ENCODE measurements at places on chromosomes 16 and 17. TPM values are rescaled to one million over a fixed set of nuclear protein-coding genes. Genes with fewer than 3 reads are reported as not detected.

DNA sequence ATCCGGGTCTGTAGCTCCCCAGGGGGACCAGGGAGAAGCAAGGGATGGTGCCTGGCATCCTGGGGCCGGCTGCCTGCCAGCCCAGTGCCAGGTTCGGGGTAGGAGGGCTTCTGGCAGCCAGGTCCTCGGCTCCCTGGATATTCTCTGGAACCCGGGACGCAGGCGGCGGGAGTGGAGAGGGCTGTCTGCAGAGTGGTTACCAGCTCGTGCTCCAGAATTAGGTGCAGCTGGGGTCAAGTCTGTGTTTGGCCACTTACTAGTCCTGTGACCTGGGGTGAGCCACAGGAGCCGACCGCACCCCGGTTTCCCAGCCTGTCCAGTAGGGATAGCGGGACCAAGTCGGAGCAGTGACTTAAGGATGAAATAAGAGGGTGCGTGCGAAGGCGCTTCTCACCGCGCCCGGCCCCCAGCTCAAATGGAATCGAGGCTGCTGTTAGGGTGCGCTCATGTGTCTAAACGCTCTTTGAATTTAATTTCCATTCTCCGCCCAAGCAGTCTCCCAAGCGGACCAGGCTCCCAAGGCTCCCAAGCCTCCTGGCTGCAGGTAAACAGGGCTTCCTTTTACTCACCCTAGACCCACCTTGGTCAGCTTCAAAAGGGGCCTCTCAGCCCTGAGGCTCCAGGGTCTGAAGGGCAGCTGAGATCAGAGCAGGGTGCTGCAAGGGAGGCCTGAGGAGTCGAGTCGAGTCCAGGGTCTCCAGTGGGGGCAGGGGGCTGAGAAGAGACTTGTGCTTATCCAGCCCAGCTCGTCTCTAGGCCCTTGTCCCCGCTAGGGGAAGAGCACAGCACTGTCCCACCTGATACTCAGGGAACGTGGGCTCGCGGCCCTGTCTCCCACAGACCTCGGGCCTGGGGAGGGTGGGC is 28.3 kb upstream of the ZNF469 start:
- DNase-seq = no peak

DNA sequence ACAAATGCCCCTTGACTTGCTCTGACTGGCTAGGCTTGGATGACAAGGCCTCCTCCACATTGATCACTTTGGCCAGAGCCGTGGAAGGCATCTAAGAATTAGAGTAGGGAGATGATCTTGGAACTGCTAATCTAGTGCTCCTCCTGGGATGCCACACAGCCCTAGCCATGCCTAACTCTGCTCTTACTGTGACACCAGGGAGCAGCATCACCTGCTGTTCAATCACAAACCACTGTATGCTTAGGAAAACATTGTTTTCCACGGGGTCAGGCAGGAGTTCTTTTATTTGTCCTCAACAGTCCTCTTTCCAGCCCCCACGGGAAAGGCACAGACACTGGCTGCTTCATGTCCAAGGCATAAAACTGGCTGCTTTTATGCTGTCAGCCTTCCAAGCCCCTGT is 46.3 kb downstream of the C16orf78 start:
- DNase-seq = no peak

DNA sequence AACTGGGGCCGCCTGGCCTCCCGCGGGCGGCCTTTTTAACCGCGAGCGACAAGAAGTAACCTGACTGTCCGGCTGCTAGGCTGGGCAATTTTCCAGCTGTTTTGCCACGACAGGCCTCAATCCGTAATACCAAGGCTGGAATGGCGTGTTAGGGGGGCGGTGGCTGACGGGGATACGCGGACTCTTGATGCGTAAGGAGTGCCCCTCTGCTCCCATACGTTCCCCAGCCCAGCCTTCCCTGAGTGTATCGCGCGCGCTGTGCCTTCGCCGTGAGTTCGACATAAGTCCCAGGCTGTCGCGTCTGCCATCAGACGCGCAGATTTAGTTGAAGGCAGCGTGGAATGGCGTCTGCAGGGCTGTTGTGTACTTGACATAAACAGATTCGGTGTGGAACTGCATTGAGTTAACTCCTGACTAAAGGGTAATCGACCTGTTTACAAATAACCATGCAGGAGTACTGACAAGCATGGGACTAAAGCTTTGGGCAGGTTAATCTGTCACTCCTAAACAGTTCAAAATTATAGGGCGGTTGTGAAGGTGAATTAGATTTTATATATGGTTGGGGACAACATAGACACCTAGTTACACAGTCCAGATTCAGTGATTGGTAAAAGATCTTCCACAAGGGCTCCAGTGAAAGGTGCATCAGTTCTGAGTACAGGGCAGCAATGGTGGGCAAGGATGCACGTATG is 16.6 kb upstream of the ERN1 start:
- peak; percentile 52 for DNase-seq

GRCh38 chr16:29653471-29653870 is 9.6 kb upstream of the SPN start:
- DNase-seq = no peak

GRCh38 chr16:86346034-86346433 is 164.3 kb upstream of the FOXF1 start:
- no peak for DNase-seq

- DNase-seq = no peak
Observed at GRCh38 chr17:15884731-15885130, 60.2 kb upstream of the ADORA2B start.

DNA sequence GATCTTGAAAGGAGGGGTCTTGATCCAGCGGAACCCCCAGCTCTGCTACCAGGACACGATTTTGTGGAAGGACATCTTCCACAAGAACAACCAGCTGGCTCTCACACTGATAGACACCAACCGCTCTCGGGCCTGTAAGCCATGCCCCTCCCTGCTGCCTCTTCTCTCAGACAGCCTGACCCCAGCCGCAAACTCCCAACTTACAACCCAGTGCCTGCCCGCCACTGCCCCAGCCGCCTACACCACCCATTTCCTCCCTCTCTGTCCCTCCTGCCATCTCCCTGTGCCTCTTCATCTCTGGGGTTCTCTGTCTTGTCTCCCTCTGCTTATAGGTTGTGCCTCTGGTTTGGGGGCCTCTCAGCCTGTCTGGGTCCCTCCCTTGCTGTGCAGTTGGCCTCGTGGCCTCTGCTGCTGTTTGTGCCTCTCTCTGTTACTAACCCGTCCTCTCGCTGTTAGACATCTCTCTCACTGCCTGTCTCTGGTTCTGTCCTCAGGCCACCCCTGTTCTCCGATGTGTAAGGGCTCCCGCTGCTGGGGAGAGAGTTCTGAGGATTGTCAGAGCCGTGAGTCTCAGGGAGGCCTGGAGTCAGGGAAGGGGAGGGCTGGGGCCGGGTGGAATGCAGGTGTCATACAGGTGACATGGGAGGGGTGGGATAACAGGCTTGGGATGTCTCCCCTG is 9.6 kb downstream of the ERBB2 start:
- no peak for DNase-seq

Gene ITGAL
- total RNA-seq = not detected

DNA sequence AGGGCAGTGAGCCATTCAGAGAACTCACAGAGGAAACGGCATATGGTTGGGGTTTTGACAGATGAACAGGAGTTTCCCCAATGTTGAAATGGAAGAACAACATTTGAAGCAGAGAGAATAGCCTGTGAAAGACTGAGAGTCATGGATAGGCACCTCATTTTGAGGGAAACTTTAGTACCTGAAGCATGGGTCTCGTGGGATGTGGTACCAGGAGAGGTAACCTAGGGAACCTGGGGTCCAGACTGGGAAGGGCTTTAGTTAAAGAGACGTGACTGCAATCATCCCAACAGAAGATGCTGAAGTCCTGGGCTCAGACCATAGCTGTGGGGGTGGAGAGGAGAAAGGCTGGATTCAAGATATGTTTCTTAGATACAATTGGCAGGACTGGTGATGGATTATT is 137.8 kb upstream of the CCL2 start:
- DNase-seq = no peak

DNA sequence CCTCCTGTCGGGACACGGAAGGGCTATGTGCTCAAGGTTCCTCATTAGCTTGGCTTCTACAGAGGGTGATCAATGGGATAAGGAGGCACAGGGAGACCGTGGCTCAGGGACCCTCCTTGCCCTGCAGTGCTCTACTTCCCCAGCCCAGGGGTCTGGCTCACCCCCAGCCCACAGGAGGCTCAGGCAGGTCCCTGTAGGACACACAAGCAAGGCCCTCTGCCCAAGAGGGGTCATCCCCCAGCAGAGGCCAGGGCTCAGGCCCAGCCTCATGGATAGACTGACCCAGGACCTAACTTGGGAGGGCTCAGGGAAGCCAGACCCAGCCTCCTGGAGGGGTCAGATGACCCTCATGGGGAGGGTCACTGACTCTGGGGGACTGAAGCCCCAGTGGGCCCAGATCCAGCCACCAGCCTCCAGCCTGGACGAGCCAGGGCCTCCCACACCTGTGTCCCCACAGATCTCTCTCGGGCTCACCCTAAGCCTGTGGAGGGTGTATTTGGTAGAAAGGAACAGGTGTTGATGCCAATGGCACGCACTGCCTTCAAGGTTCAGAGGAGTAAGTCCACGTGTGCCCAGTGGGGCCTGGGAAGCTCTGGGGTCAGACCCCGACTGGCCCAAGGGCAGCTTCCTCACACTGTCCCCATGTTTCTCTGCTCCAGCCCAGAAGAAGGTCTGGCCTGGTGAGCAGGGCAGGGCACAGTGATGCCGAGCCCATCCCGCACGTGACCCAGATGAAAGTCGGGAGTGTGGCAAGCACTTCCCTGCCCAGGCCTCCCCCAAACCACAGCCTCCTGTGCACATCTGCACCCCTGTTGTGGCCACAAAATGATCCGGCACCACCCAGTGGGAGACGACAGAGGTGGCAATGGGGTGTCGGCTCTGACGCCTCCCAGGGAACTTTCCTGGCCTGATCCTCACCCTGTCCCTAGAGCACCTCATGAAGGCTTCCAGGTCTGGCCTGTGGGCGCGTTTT is 10.9 kb upstream of the KRTAP17-1 start:
- no peak for DNase-seq

Gene MLST8
- total RNA-seq = 81.6 TPM

Gene HBA1
- total RNA-seq = not detected

- no peak for DNase-seq
Observed at GRCh38 chr17:68343976-68344375, 52.7 kb downstream of the ARSG start.

- DNase-seq = no peak
Observed at GRCh38 chr17:78621720-78622490, 44.7 kb upstream of the DNAH17 start.

Gene DVL2
- total RNA-seq = 33.3 TPM

Gene NOL3
- 120 TPM for total RNA-seq

Gene AIPL1
- total RNA-seq = not detected

GRCh38 chr17:39563476-39563875 is 44.2 kb downstream of the NEUROD2 start:
- DNase-seq = no peak

GRCh38 chr16:23821875-23822688 is 13.7 kb upstream of the PRKCB start:
- DNase-seq = no peak

DNA sequence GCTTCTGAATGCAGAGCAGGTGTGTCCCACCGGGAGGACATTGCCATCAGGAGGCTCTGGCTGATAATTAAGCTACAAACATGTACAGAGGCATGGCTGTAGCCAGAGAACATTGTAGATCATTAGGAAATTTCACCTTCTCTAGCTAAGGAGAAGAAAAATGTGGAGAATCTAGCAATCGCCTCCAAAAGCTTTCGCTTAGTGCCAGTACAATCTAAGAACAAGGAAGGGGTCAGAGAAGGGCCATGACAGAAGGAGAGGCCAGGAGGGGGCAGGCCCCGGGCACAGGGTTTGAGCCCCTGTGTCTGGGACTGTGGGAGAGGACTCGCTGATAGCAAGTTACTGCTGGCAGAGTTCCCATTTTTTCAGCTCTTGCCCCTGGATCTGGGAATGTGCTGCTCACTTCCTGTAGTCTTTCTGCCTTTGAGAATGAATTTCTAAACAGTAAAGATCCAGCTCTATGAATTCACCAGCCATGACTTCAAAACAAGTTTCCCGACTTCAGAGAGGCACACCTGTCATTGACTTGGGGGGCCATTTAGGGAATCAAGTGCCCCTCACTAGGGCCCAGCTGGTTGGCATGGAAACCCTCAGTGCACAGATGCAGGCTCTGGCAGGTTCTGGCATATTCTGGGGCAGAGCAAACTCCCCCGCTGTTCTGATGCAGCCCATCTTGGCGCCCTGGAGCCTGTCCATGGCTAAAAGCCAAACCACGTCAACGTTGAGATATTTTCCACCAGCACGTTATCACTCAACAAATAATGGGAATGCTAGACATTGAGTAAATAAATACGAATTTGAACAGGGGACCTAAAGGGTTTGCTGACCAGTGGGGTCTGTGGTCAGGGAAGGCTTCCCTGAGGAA is 59.5 kb upstream of the CACNG4 start:
- DNase-seq = peak; percentile 37

Gene CBX2
- 18.7 TPM for total RNA-seq

- no peak for DNase-seq
Observed at GRCh38 chr16:66575060-66575459, 4.2 kb upstream of the CMTM2 start.

GRCh38 chr17:78888941-78889518 is 14.0 kb downstream of the CEP295NL start:
- DNase-seq = no peak

DNA sequence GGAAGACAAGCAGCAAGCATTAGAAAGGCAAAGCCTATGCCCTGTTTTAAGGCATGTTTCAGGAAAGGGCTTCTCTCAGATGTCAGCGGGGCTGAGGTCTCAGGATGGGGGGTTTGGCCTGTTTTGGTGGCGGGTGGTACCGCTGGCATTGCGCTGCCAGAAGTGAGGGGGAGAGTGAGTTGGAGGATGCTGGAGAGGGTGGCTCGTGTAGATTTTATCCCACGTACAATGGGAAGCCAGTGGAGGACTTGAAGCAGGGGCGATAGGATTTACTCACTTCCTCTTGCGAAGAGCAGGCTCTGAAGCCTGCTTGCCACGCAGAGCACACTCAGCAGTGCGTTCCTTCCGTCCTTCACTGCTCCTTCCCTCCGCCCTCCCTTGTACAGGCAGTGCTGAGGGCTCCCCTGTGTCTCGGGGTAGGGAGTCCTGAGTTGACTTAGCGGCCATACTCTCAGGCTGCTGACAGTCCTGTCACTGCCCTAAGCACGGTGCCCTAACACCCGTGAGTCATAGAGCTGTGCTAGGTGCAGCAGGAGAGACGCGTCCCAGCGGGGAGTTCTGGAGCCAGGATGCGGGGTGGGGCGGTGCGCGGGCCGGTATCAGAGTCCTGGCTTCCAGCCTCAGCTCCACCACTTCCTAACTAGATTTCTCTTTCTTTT is 113.1 kb downstream of the SNX29 start:
- no peak for DNase-seq

- no peak for DNase-seq
Observed at GRCh38 chr16:4894276-4895150, 42.4 kb downstream of the PPL start.

DNA sequence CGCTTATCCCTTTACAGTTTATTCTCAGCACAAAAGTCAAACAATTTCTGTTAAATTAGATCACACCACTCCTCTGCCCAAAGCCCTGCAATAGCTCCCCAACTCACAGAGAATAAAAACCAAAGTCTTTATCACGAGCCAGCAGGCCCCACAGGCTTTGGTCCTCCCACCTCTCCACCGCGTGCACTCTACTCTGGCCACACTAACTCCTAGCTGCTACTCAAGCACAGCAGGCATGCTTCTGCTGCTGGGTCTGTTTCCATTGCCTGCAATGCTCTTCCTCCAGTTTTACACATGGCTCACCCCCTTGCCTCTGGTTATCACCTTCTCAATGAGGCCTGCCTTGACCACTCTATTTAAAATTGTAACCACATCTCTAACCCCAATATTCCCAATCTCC is 27.6 kb downstream of the HELZ start:
- DNase-seq = no peak
